ENCODE measurements at places on chromosomes 2 and 18. TPM values are rescaled to one million over a fixed set of nuclear protein-coding genes. Genes with fewer than 3 reads are reported as not detected.

The OTX1 gene
- polyA plus RNA-seq: not detected

The OSBPL6 gene
- polyA plus RNA-seq: 2.3 TPM

DNA sequence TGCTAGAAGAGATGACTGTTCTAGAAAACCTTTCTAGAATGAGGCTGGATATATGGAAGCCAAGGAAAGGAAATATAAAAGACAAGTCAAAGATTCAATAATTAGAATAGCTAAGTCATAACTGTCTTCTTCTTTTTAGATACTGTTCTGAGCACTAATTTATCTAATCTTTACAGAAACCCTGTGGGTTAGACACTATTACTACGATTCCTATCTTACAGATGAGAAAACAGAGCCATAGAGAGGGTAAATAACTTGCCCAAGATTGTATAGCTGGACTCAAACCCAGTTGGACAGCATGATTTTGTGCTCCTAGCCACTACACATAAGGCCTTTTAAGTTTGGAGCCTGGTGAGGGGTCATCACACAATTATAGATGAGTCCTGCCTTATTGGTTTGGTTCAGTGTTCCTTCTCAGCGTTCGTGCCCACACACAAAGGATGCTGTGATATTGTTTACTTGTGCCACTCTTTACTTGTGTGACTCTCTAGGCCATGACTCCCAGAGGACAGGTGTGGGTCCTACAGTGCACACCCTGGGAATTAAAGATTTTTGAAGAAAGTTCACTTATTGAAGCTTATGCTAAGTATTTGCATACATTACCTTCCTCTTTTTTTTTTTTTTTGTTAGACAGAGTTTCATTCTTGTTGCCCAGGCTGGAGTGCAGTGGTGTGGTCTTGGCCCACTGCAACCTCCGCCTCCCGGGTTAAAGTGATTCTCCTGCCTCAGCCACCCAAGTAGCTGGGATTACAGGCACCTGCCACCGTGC is 153.7 kb downstream of the PRKCE start:
- no peak for DNase-seq

DNA sequence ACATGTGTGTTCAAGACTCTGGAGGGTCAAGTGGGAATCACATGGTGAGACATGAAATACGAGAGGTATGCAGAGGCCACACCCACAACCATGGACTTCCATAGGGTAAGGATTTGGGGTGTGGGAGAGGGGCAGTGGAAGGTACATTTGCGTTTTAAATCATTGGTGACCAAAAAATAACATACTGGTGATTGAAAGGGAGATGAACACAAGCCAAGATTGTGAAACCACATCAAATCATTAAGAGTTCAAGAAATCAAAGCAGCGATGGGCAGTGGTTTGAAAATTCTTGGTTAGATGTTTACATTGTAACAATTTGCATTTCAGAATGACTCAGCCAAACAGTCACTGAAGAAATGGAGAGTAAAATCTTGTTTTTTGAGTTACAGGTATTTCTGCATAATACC is 1.9 kb upstream of the CABYR start:
- DNase-seq: no peak

- no peak for DNase-seq
Measured at GRCh38 chr2:29733965-29734364, 187.4 kb downstream of the ALK start.

- DNase-seq: peak; percentile 75
Measured at GRCh38 chr2:24382363-24383073, 22.2 kb upstream of the ITSN2 start.

The UGT1A10 gene
- polyA plus RNA-seq: not detected

GRCh38 chr2:14982790-14983189 is 350.3 kb downstream of the LRATD1 start:
- no peak for DNase-seq

- DNase-seq: peak; percentile 55
Measured at GRCh38 chr2:27954771-27955383, 64.3 kb downstream of the BABAM2 start.

- no peak for DNase-seq
Measured at GRCh38 chr18:37900326-37900725, 334.7 kb upstream of the CELF4 start.

GRCh38 chr2:29789911-29790485 is 131.4 kb downstream of the ALK start:
- no peak for DNase-seq

GRCh38 chr2:171081649-171082111 is 79.0 kb downstream of the TLK1 start:
- no peak for DNase-seq

- DNase-seq: no peak
Measured at GRCh38 chr2:191686066-191686465, 8.1 kb downstream of the NABP1 start.

DNA sequence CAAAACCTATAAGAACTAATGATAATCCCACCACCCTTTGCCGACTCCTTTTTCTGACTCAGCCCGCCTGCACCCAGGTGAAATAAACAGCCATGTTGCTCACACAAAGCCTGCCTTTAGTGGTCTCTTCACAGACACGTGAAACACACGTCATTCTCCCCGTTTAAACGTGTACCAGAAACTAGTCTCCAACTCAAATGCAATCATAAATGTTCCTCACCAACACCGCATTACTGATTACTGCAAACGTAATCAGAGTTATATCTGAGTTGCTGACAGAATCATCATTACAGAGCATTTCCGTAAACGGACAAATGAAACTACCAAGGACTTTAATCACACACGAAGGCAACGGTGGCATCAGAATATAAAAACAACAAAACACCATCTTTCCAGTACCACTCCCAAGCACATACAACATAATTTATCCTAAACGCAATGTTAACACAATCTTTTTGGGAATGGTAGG is 1.9 kb downstream of the CLK1 start:
- DNase-seq: no peak

- DNase-seq: peak; percentile 42
Measured at GRCh38 chr2:190216829-190217228, 102.8 kb downstream of the HIBCH start.

DNA sequence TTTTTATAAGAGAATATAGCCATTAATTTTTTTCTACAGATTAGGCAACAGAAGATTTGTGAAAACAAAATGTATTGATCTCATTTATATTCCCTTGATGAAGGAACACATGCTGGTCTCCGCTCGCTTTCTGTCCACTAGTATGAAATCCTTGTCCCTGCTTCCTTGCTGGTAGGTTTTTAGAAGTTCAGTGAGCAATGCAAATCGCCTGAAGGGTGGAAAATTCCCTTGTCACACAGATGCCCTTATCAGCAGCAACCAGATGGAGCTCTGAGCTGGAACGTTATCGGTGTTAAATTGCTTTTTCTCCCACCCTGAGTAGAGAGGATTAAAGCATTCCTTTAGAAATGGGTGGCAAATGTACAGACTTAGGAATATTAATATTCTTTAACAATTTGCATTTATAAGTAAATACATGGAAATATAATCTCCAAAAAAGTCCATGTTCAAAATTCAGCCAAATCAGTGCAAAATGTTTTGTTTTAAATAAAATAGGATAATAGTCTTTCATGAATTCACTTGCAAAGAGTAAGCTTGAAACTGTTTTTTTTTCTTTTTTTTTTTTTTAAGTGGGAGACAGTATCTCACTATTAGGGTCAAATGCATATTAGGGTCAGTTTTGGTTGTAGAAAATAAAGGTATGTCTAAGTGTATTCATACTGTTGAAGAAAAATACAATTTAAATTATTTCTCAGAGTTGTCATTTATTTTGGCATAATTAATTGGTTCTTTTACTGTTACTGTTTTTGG is 164.0 kb upstream of the MYO3B start:
- DNase-seq: no peak

The NT5DC4 gene
- not detected for polyA plus RNA-seq

The IL1RL2 gene
- 0.07 TPM for polyA plus RNA-seq

GRCh38 chr2:61229936-61230335 is 67.9 kb downstream of the C2orf74 start:
- DNase-seq: no peak

DNA sequence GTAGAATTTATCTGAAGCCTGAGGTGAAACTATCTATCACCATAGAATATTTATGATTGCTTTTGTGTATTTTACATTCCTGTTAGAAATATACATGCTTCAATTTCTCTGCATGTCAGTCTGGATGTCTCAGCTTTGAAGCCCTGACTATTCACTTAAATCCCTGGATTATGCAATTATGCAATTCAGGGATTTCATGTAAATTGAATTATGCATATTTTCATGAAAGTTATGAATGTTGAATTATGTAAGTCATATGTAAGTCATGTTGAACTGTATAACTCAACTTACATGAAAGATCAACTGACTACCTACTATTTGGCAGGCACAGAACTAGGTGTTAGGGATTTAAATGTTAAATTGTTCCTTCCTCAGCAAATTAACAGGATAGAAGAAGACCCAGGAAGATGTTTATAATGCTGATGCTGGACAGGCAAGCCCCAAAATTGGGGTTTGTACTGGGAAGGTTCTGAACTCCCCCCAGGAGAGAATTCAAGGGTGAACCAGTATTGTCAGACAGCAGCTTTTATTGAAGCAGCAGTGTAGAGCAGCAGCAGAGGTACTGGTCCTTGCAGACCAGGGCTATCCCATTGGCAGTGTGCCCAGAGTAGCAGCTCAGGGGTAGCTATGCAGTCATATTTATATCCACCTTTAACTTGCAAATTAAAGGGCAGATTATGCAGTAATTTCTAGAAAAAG is 236.5 kb downstream of the ZNF804A start:
- no peak for DNase-seq

DNA sequence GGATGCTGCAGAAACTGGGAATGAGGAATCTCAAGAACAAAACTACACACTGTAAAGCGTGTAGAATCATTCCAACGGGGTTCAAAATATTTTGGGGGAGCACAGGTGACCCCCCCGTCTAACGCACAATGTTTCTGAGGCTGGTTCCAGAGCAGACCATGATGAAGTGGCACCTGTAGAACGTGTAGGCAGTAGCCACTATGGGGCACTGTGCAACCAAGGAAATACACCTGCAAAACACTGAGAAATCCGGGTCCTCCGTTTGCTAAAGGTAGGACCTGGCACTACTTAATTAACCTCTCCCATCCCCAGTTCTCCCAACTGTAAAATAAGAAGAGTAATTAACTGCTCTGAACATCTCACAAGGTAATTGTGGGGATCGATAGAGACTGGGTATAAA is 22.6 kb downstream of the ST6GAL2 start:
- no peak for DNase-seq

GRCh38 chr2:70118798-70119454 is 31.6 kb downstream of the PCBP1 start:
- no peak for DNase-seq

- no peak for DNase-seq
Measured at GRCh38 chr18:78884502-78884901, 95.1 kb upstream of the SALL3 start.

- peak; percentile 56 for DNase-seq
Measured at GRCh38 chr2:121017396-121017795, 267.6 kb downstream of the TFCP2L1 start.

The PCARE gene
- 1.1 TPM for polyA plus RNA-seq

The LYPD1 gene
- polyA plus RNA-seq: 0.07 TPM

GRCh38 chr2:100561191-100561590 is 1.6 kb upstream of the PDCL3 start:
- no peak for DNase-seq

- DNase-seq: no peak
Measured at GRCh38 chr2:47274054-47274782, 119.1 kb upstream of the STPG4 start.

GRCh38 chr2:191012845-191013681 is 908 bp downstream of the STAT1 start:
- no peak for DNase-seq

DNA sequence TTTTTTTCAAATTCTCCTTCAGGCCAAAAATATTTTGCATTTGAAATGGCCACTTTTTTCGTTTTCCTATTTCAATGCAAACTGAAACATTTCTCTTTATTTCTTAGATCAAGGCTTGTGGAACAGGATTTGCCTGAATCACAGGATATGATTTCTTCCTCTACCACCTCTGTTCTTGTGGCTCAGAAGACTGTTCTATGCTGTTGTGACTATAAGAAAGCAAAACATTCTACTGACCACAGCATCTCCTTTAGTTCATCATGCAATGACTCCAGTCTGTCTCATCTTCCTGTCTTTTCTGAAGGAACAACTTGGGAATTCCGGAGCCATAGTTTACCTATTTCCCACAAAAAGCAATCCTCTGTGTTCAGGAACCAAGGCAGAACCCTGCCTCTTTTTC is 16.2 kb upstream of the ZNF512 start:
- DNase-seq: no peak

- DNase-seq: no peak
Measured at GRCh38 chr2:220341014-220341413, 713.6 kb downstream of the SLC4A3 start.
